Thoracic aorta (tissue), 2 donors: ENCODE measurements at places on chromosomes 11 and 22.

GRCh38 chr22:25232301-25232700 is 12.9 kb downstream of the CRYBB2 start:
- no peak for DNase-seq

DNA sequence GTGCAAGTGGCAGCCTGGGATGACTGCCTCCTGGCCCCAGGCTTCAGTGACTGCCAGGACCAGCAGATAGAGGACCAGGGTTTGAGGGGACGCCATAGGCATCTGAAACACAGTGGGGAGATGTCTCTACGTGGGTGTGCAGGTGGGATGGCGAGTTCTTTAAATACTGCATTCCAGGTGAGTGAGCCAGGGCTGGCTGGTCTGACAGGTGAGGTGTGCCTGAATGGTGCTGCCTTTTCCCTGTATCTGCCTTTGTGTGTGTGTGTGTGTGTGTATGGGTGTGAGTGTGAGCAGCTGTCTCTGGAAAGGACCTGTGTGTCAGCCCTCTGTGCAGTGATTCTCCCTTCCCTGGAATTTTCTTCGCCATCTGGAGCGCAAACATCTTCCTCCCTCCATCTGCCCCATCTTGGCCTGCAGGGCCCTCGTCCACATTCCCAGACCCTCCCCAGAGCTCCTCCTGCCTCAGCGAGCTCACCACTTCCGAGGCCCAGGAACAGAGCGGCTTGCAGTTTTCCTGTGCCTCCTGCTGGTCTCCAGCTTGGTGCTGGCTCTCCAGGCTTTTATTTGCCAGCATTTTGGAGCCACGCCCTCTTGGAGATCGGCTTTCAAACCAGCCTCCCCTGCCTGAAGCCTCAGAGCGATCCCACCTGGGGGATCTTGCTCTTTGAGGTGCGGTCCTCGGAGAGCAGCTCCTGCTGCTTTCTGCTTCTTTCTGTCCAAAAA is at the start of gene GPHA2:
Gene GPHA2 (minus strand): TSS at position 535 of the 723 bp plus-strand sequence. CDS start 433 bp downstream, at position 102.
- DNase-seq: no peak

DNA sequence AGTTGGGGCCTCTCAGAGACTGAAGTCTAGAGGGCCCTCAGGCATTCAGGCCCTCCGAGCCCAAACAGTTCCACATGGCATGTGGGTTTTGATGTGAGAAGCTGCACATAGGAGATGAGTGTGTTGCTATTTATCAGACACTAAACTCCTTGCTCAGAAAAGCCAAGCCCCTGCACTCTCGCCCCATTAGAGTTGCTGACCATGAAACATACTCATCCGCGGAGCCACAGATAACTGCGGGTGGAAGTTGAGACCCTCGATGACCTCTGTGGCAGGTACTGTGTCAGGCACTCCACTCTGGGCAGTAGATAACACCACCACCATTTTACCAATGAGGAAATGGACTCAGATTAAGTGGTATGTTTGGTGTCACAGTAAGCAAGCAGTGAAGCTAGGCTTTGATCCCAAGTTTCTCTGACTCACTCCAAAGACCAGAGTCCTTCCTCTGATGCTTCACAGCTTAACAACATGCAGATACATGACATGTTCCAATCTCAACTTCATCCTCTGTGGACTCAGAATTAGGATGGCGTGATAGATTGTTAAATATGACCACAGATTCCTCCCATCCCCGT is 202.1 kb downstream of the ADAMTS15 start:
- DNase-seq: no peak

- DNase-seq: no peak
Observed at GRCh38 chr11:70464509-70465361, 66.4 kb downstream of the CTTN start.

DNA sequence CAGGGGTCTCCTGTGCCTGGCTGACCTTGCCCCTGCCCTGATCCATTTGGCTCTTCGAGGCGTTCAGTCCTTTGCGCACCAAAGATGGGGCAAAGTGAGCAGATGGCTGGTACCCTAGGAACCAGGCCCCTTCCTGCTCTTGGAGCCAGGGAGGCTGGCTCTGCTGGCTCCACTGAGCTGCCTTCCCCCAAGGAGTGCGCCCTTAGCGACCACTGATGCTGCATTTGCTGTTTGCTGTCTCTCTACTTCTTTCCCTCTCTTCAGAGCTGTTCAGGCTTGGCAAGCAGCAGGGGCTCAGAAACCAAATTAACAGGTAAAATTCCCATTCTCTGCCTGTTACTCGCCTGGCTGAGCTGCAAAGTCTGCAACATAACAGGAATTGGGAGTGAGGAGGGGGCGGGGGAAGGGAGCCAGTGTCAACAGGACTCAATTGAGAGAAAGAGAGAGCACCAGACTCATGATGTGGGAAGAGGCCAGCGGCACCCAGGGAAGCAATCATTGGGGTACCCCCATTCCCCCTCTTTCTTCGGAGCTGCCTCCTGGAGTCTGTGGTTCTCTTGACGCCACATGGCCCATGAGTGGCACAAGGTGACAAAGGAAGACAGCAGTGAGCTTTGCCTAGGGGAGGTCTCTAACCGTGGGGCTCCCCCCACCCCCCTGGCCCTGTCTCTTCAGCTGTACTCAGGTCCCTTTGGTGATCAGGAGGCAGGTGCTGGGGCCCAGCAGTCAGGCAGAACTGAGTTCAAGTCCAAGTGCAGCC is 102.3 kb downstream of the TP53I11 start:
- no peak for DNase-seq

- DNase-seq: no peak
Observed at GRCh38 chr11:61616434-61616833, 35.6 kb upstream of the SYT7 start.

GRCh38 chr11:16986434-16987204 is 27.6 kb downstream of the PLEKHA7 start:
- DNase-seq: no peak

GRCh38 chr11:62980133-62980760 is 4.5 kb downstream of the SLC22A6 start:
- DNase-seq: no peak

- no peak for DNase-seq
Observed at GRCh38 chr11:2398664-2399355, 1.7 kb upstream of the TSSC4 start.

DNA sequence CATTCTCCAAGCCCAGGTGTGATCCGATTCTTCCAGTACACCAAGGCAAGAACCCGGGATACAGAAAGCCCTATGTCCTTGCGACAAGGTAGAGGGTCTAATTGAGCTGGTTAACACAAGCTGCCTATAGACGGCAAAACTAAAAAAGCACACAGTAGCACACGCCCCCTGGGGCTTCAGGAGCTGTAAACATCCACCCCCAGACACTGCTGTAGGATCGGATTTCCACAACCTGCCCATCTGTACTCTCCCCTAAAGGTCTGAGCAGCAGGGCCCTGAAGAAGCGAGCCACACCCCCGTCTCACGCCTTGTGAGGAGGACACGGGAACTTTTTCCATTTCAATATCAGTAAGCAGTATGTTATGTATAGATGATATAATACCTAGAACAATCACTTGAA is 624.7 kb downstream of the BUD13 start:
- no peak for DNase-seq

DNA sequence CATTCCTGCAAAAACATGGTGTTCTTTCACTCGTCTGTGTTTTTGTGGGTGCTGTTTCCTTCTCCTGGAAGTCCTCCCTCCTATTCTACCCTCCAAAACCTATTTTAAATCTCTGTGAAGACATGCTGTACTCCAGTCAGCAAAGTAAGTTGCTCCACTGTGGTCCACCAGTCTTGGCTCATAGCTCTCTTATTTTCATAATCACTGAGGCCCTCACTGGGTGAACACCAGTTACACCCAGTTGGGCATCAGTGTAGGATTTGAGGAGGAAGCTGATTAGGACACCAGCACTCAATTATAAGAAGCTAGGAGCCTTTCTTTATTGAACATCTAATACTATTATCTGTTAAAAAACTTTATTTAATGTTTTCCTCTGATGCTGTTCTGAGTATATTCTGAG is 23.9 kb upstream of the EED start:
- DNase-seq: no peak

- DNase-seq: no peak
Observed at GRCh38 chr11:130499828-130500227, 51.4 kb downstream of the ADAMTS15 start.

DNA sequence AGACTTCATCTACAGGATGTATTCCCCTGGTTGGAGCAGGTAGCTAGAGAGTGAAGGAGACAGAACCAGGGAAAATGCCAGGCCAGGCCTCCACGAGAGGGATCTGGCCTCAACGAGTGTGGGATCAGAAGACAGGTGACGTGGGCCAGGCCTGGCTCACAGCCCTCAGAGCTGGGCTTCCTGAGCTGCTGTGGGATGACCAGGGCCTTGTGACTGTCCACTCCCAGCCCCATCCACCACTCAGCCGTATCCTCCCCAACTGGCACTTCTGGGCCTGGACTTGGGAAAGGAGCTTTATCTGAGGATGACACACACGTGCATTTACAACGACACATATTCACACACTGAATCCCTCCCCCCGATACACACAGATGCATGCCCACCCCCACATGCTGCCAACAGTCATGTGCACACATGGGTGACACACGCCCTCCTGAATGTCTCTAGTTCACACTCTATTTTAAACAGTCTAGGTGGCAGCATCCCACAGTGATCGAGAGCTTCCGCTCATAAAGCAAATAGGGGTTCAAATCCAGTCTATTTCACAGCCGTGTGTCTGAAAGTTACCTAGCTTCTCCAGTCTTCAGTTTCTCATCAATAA is 93.1 kb downstream of the TP53I11 start:
- no peak for DNase-seq

DNA sequence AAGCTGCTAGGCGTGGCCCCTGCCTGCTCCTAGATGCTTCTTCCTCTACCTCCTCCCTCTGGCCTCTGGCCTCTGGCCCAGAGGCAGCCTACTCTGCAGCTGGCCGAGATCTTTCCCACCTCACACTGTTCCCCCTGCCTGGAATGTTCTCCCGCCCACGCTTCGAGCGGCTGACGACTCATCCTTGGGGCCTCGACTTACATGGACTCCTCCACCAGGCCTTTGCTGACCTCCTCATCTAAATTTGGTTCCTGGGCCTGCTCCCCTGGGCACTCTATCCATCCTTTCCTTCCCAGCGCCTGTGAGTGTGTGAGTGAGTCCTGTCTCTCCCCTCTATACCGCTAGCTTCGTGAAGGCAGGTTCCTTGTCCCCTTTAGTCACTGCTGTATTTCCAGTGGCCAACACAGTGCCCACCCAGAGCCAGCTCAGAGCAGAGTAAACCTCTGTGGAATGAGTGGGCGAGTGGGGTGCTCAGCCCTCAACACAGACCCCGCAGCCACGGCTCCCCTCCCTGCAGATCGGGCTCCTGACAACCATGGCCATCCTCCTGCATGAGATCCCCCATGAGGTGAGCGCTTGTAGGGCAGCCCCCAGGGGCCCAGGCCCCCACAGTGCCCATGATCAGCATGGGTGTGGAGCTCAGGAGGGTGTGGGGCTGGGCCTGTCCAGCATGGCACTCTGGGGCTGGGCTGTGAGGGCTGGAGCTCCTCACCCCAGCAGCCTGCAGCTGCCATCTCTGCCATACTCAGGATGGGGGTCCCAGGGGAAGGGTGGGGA is 5.7 kb downstream of the SLC39A13 start:
- DNase-seq: no peak

- DNase-seq: no peak
Observed at GRCh38 chr22:44313385-44314006, 745 bp upstream of the SHISAL1 start.

DNA sequence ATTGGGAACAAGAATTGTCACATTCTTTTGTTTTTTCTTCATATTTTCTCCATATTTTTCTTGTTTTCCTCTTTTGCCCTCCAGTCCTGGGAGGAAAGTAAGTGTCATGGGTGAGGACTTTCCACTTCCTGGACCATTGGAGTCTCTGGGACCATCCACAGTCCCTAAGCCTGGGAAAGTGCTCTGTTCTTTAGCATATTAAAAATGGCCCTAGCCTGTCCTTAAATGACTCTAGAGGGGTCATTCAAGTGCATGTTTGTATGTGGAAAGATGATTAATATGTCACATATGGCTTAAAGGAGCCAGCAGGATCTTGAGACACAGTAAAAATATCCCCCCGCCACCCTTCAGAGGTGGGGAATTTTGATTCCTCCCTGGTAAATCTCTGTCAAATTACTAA is 20.1 kb upstream of the SCGB1D1 start:
- DNase-seq: no peak

GRCh38 chr11:118341815-118342489 is 553 bp downstream of the CD3D start:
- DNase-seq: no peak

DNA sequence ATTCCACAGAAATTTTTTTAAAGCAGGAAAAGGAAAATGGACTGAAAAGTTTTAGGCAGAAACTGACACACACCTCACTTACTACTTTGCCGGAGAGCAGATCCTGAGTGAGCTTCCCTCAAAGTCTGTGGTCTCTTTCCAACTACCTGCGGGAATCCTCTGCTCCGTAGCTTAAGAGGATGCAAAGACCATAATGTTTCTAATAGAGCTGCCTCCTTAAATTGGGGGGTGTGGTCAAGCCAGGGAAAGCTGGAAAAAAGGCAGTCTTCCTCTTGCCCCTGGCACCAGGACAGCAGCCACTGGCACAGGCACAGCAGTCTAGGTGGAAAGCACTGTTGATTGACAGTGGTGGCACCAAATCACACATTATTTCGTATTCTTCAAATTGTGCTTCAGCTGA is at the start of gene ETS1:
Gene ETS1 (minus strand): TSS at position 144 of the 400 bp plus-strand sequence. CDS start 14,428 bp downstream, outside the sequence.
- no peak for DNase-seq

- DNase-seq: no peak
Observed at GRCh38 chr11:122159861-122160260, 43.8 kb upstream of the BLID start.

DNA sequence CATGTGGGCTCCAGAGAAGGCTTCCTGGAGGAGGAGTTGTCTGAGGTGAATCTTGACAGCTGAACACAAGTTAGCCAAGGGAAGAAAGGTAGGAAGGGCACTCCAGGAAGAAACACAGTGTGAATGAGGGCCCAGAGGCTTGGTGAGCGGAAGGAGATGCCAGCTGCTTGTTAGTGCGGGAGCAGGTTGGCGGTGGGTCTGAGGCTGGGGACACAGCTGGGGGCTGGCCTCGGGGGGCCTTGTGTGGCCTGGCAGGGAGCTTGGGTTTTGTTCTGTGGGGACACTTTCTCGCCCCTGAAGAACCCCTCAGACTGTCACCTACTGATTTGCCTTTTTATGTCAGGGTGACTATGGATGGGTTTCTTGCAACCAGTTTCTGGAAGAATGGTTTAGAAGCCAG is 160.0 kb downstream of the ST3GAL4 start:
- no peak for DNase-seq

- no peak for DNase-seq
Observed at GRCh38 chr11:15346907-15347306, 232.2 kb downstream of the INSC start.

DNA sequence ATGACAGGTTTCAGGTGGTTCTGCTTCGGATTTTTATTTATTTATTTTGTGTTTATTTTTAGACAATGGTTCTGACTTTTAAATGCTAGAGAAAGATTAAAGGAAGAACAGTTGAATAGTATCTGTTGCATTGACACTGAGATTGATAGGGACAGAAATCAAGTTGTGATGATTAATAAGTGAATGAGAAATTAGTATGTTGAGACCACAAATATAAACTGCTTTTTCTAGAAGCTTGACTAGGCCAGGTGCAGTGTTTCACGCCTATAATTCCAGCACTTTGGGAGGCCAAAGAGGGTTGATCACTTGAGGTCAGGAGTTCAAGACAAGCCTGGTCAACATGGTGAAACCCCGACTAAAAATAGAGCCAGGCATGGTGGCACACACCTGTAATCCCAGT is 65.1 kb upstream of the TNRC6B start:
- DNase-seq: no peak
